ENCODE measurements at places on chromosomes 1 and 21. TPM values are rescaled to one million over a fixed set of nuclear protein-coding genes. Genes with fewer than 3 reads are reported as not detected.

The PIGR gene
- polyA plus RNA-seq = 1.7 TPM

GRCh38 chr1:203870245-203870644, 8.8 kb downstream of the SNRPE start:
- DNase-seq = no peak

DNA sequence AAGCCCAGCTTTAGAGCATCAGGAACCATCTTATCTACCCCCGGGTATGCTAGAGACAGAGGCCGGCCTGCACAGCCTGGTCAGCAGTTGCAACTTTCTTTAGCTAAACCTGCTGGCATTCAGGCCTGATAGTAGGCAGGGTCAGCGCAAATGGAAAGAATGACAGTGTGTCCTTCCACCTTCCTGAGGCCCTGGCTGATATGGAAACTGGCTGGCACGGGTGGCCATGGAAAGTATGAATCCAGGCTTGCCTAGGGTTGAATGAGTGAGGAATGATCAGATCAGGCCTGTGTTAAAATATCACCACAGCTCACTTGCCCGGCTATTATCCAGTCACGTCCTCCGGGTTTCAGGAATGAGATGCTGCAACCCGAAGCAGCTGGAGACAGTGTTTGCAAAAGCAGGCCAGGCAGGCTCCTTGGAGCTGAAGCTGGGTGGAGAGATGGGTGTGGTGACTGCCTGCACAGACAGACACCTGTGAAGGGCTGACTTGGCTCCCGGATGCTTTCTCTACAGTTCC, 34.7 kb downstream of the RCAN1 start:
- DNase-seq = no peak

GRCh38 chr1:226310637-226311195, 1.8 kb upstream of the LIN9 start:
- no peak for DNase-seq

DNA sequence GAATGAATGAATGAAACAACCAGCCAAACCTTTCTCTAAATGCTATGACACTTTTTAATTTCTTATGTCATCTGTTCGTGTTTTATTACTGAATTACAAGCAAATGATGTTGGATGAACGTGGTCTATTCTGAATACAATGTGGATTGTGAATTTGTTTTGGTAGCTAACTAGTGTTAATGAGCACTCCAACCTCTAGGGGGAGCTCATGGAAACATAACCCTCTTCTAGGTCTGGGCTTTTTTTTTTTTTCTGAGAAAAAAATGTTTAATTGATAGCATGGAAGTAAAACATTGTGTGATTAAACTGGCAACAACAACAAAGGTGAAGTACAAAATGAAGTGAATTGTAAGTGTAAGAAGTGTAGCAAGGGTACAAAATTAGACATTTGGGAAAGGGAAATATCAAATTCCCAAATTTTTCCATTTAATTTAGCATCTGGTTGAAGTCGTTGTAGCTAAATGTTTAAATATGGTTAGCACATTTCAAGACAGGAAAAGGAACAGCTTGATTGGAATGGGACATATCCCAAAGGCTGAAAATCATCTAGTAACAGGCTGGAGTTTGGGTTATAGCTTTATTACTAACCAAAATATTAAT, 42.6 kb upstream of the PTGS2 start:
- no peak for DNase-seq

- no peak for DNase-seq
These were observed 14.6 kb upstream of the FLG2 start for GRCh38 chr1:152374451-152374850.

DNA sequence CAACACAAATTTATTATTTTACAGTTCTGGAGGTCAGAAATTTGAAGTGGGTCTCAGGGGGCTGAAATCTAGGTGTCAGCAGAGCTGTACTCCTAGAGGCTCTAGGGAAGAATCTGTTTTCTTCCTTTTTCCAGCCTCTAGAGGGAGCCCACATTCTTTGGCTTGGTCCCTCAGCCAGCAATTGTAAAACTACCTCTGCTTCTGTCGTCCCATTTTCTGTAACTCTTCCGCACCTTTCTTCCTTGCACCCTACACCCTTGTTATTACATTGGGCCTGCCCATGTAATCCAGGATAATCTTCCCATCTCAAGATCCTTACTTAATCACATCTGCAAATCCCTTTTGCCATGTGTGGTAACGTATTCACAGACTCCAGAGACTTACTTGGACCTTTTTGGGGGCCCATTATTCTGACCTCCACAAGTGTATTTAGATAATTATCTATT, 24.8 kb upstream of the THEM4 start:
- no peak for DNase-seq

The RAB3B gene
- 4.3 TPM for polyA plus RNA-seq

DNA sequence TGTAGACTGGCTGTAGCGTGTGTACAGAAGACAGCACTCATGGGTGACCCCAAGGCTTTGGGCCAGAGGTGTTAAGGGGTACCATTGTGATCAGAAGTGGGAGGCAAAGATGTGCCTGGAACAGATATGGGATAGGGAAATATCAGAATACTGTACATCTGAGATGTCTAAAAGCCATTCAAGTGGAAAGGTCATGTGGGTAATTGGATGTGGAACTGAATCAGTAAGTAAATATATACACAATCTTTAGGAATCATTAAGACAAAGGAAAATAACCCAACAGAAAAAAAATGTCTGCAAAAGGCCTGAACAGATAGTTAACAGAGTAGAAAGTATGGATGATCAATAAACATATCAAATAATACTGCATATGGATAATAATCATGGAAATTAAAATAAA, 26.5 kb downstream of the OR13G1 start:
- DNase-seq = no peak

- DNase-seq = no peak
These were observed 79.4 kb downstream of the SSBP3 start for GRCh38 chr1:54326543-54327385.

The ARHGEF11 gene
- polyA plus RNA-seq = 30.0 TPM

All from left renal pelvis (tissue), 4 donors.